Activated B cell treated with CpG ODN at 0.5 μM for 24 hours (primary cell): ENCODE measurements at places on chromosomes 1 and 21. TPM values are rescaled to one million over a fixed set of nuclear protein-coding genes. Genes with fewer than 3 reads are reported as not detected.

The USH2A gene
- not detected in 2 replicates for total RNA-seq

The TRIM62 gene
- total RNA-seq: 10.1 and 10.9 TPM in 2 replicates

DNA sequence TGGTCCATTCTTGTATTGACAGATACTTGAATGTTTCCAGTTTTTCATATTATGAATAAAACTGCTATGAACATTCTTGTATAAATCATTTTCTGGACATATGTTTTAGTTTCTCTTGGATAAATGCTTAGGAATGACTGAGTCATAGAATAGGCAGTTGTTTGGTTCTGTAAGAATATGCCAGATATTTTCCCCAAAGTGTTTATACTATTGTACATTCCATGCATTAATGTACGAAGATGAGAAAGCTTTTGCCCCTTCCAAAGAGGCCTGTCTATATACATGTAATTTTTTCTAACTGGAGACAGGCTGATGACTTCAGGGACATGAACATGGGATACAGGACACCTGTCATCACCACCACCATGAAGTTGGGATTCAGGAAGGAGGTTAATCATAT, 11.3 kb downstream of the NBPF3 start:
- DNase-seq: no peak

The FTCD gene
- 0.69 and 0.73 TPM in 2 replicates for total RNA-seq

The C1orf116 gene
- total RNA-seq: 0.09 TPM in 1 of 2 replicates, not detected in the other

- no peak for DNase-seq
Measured at GRCh38 chr1:161478985-161479384, 26.3 kb upstream of the FCGR2A start.

The RIIAD1 gene
- not detected in 2 replicates for total RNA-seq

DNA sequence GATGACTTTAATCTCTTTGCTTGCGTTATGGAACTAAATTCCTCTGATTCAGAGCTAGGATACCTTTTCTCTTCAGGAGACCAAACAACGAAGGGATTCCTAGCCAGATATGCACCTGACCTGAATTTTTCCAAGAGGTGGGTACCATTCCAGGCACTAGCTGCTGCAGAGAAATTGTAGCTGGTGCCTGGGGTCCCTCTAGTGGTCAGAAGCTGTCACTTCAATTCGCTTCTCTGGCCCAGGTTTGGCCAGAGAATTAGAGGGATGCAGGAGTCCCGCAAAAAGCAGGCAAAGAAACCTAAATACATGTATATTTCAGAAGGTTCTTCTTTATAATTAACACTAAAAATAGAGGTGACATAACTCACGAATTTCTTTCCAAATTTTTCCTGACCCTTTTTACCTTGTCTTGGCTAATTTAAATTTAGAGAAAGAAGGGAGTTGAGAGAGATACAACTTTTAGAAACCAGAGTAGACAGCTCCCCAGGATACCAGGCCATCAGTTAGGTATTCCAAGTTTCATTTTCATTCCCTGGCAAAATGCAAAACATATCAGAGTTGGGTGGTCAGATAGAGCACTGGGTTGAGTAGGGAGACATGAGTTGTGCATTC, 9.6 kb downstream of the ACKR1 start:
- DNase-seq: no peak

DNA sequence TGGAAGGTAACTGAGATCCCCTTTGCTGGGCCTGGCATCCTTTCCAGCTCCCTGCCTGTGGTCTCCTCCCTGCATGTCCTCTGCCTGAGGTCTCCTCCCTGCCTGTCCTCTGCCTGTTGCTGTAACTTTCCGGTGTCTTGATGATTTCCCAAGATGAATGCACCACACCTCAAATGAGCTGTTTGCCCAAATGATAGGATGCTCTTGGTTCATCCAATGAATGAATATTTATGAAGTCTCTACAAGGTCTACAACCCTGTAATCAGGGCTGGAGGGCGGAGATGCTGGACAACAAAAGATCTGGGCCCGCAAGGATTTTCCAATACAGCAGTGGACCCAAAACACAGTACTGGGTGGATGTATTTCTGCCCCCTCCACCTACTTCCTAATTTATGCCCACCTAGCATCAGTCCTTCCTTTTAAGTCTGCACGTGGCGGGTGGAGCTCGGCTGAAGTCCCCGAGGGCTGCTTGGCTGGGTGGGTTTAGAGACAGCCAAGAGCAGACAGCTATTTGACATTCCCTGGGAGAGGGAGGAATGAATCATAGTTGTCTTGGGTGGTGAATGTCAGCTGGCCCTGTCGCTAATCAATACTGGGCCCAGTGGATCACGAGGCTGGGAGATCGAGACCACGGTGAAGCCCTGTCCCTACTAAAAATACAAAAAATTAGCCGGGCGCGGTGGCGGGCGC, 60.3 kb upstream of the GRHL3 start:
- no peak for DNase-seq

- no peak for DNase-seq
Measured at GRCh38 chr21:44903050-44903685, 17.5 kb downstream of the ITGB2 start.

DNA sequence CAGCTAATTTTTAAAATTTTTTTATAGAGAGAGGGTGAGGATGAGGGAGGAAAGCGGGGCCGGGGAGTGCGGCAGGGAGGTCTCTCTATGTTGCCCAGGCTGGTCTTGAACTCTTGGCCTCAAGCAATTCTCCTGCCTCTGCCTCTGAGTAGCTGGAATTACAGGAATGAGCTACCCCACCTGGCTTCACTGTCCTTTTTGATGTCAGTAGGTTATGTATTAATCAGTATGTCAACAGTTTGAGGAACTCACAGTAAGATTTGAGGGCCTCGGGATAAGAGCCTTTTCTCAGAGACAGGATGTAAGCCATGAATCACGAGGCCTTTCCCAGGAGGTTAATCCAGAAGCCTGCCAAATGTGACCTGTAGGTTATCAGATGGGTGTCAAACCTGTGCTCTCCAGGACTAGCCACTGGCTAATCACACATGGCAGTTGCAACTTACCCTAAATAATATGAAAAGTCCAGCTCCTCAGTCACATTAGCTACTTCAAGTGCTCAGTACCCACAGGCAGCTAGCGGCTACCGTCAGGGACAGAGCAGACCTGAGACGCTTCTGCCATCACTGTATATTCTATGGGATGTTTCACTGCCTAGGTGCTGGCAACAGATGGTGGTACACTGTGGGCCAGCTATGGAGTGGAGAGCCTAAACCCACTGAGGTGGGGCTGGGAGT, 33.1 kb downstream of the TRIM67 start:
- DNase-seq: no peak

The ANKRD34A gene
- total RNA-seq: 1.4 and 2.4 TPM in 2 replicates

DNA sequence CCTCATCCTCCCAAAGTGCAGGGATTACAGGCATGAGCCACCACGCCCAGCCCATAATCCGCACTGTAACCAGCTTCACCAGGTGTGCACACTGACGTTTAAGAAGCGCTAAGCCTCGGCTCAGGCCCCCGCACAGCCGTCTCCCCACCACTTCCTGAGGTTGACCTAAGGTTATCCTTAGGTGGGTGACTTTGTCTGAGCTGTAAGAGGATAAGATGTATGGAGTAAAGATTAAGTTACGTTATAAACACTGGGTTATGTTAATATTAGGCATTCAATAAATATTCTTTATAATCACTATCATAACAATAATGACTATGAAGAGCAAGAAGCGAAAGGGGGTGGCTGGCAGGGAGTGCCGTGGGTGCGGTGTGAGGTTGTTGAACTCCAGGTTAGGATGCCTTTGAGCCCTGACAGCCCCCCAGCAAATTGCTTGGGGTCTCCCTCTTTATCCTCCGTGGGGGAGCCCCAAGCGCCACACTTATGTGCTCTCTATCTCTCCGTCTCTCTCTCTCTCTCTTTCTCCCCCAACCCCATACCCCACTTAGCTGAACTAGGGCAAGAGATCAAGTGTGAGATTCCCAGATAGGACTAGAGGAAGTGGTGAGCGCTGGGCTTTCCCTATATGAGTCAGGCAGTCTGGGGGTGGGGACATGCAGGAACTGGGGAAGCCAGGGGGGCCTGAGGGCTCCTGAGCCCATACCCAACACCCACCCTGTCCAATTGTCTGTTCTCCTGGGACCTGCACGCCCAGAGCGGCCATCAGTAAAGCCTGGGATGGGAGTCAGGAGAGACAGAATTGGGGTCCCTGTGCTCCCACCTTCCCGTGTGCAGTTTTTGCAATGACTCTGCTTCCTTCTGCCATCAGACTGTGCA, 7.6 kb downstream of the EFHD2 start:
- DNase-seq: peak; percentile 40

The OR10J1 gene
- not detected in 2 replicates for total RNA-seq

The ANGPTL3 gene
- total RNA-seq: not detected in 2 replicates

DNA sequence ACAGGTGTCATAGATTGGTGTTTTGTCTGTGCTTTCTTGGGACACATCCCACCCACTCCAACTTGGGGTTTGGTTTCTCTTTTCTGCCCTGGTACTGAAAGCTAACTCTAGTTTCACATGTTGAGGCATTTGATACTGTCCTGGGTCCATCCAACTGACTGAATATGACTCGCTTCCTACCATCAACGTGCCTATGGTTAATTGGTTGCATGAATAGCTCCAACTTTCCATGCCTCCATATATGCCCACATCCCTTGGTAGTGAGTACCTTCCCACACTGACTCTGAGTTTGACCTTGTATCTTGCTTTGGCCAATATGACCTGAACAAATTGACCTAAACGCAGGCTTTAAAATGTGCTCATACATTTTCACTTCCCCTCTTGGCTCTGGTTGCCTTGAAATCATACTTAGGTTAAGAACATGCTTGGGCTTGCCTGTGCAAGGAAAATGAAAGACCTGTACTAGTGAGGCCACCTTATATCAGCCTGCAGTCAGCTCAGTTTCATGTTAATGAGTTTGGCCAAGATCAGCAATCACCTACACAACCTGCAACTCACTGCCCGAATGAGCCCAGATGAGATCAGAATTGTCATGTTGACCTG, 81.0 kb upstream of the KCNK2 start:
- no peak for DNase-seq

GRCh38 chr1:245842106-245842505, 665.0 kb downstream of the SMYD3 start:
- no peak for DNase-seq

The FBXO44 gene
- 27.2 and 29.9 TPM in 2 replicates for total RNA-seq

DNA sequence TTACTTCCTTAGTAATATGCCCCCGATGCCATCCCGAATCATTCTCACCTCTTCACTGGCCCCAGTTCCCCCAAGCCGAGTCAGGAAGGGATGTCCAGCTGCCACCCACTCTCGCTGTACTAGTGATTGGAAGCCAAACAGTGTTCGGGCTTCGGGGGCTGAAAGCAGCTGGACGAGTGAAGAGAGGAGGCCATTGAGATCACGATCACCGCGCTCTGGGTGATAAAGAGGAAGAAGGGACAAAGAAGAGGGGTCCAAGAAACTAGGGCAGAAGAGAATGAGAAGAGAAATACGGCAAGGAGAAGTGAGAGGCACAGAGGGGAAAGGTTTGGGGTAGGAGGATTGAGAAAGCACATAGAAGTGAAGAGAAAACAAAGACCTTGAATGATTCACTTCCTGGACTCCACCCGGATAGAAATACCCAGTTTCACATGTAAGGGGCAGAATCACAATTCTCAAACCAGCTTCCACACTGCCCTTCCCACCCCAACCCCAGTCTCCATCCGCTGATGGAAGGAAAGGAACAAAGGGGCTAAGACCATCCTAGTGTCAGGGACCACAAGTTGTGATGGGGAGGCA, 3.7 kb upstream of the SF3B4 start:
- no peak for DNase-seq

DNA sequence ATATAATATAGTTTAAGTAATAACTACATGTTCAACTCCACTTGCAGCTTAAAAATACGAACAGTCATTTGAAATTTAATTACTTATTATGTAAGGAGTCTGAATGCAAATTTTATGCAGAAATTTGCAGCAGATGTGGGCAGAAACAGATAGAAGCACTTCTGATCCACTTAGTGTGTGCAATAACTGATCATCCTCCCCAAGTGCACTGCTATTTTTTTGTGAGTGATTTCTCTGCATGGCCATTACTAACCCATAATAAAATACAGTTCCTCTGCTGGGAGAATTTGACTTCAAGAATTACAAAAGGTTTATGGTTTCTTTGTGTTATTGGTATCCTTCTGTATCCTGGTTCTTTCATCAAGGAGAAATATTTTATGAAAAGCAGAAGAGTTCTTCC, 611.5 kb upstream of the RGS18 start:
- no peak for DNase-seq

The NVL gene
- 43.7 and 44.4 TPM in 2 replicates for total RNA-seq

- DNase-seq: no peak
Measured at GRCh38 chr1:222457513-222457912, 90.4 kb downstream of the HHIPL2 start.

The AQP10 gene
- not detected in 2 replicates for total RNA-seq

- no peak for DNase-seq
Measured at GRCh38 chr1:50175719-50176639, 67.3 kb downstream of the ELAVL4 start.

GRCh38 chr1:220884109-220884980, 5.1 kb downstream of the HLX start:
- DNase-seq: no peak

DNA sequence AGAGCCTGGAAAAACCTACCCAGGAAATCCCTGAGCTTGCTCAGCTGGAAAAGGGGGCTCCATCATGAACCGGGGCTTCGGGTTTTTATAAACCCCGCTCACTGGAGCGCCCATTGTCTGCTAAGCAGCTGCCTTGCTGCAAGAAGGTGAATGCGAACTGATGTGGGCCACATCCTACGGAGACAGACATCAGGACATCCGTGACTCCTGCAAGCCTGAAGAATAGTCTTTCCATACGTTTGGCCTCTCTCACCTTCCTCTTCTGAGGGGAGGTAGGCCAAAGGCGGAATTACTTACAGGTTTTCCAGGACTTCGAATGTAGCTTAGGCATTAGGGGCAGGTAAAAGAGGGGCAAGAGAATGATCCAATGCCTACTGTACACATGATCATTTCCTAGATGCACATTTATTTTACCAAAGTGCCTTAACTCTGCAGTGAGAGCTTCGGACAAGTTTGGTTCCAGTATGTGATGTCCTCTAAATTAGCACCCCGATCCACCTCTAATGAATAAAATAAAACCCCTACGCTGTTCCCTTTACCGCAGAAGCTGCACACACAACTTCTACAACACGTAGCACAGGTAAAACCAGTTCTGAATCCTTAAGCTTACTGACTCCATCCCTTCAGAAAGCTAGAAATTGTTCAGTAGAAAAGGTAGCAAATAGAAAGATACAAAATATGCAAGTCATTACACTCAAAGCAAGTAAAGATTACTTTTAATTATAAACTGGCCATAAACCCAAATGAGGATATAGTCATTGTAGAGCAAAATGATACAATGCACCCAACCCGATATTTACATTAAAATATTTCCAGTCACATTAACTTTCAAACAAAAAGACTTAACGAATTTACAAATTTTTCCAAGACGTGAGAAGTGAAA, 866 bp upstream of the SORT1 start:
- no peak for DNase-seq

GRCh38 chr21:17789069-17789468, 30.1 kb downstream of the C21orf91 start:
- DNase-seq: no peak

DNA sequence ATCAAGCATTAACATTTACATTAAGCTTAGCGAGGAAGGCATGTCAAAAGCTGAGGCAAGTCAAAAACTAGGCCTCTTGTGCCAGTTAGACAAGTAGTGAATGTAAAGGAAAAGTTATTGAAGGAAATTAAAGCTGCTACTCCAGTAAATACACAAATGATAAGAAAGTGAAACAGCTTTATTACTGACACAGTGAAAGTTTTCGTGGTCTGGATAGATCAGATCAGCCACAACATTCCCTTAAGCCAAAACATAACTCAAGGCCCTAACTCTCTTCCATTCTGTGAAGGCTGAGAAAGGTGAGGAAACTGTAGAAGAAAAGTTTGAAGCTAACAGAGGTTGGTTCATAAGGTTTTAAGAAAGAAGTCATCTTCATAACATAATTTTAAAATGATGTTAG, 131.9 kb downstream of the VAV3 start:
- no peak for DNase-seq

- peak; percentile 42 for DNase-seq
Measured at GRCh38 chr1:20185834-20186782, at the start of the genes PLA2G2C and UBXN10. Gene PLA2G2C, minus strand, starts transcription at chr1:20186518. Its CDS starts 9,155 bp downstream, at chr1:20177363. Gene UBXN10, plus strand, starts transcription at chr1:20186096. Its CDS starts 4,466 bp downstream, at chr1:20190562.

The DDAH1 gene
- 0.05 and 0.07 TPM in 2 replicates for total RNA-seq

The S100A2 gene
- total RNA-seq: 2.0 and 4.4 TPM in 2 replicates
